ENCODE measurements at places on chromosomes 4 and X.
A peak's percentile ranks its signal among the peaks of the same experiment; 100 is the strongest.

GRCh38 chr4:41545238-41545637 lies 7.3 kb downstream of the LIMCH1 start:
- no peak for DNase-seq

GRCh38 chr4:118752551-118752950 lies 67.4 kb downstream of the METTL14 start:
- no peak for DNase-seq

DNA sequence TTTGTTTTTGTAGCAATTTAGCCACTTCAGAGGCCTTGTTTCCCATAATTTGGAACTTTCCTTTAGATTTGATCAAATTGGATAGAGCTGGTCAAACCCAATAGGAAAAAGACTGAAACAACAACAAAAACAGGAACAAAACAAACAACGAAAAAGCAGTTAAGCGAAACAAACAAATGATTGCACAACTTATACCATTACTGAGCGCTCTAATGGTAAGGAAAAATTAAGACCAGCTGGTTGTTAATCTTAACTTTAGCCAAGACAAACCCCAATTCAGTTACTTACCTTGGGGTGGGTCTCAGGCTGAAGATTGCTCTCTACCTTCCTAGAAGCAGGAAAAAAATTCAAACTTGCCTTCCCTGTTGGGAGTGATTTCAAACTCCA lies 38.3 kb downstream of the SPCS3 start:
- DNase-seq, result no peak

GRCh38 chr4:155972098-155972497 lies 18.4 kb upstream of the CTSO start:
- peak; percentile 70 for DNase-seq

GRCh38 chr4:54227256-54228055 lies 1.6 kb upstream of the PDGFRA start:
- peak; percentile 83 for DNase-seq

GRCh38 chr4:172998527-172999469 lies 169.8 kb upstream of the GALNT7 start:
- DNase-seq, result peak; percentile 25

DNA sequence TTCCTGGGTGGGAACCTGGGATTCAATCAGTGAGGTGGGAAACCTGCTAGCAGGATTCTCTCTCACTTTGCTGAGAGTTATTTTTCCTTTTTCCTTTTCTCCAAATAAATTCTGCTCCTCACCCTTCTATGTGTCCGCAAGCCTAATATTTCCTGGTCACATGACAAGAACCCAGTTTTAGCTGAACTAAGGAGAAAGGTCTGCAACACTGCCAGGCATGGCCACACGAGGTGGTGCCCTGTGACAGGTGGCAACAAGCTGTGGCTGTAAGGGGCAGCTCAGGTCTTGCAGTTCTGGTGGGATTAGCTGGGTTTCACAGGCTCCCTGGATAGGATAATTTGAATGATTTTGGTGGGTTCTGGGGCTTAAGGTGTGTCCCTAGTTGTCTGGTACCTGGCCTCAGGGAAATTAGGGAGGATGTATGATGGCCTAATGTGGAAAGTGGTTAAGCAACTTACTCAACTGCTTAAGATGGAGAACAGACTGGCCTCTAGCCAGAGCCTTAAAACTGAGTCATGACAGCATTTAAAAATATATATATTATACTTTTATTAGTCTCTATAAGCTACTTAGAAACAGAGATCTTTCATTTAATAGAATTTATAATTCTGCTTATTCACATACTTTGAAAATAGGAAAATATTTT lies 215.0 kb downstream of the IL15 start:
- DNase-seq, result no peak

GRCh38 chr4:37424753-37425152 lies 180.2 kb downstream of the NWD2 start:
- DNase-seq, result no peak

- peak; percentile 42 for DNase-seq
Observed at GRCh38 chrX:125998432-125998831, 167.7 kb downstream of the DCAF12L2 start.

Measured in mesendoderm (in vitro differentiated cells).